SW 1271 (cell line): ENCODE measurements at places on chromosomes 5 and 9.

- no peak for DNase-seq
These were observed 13.7 kb downstream of the DOLPP1 start for GRCh38 chr9:129094387-129095169.

- no peak for DNase-seq
These were observed 728.7 kb downstream of the DNAH5 start for GRCh38 chr5:13215806-13216205.

GRCh38 chr9:135480940-135481310, 1.3 kb downstream of the PPP1R26 start:
- no peak for DNase-seq

DNA sequence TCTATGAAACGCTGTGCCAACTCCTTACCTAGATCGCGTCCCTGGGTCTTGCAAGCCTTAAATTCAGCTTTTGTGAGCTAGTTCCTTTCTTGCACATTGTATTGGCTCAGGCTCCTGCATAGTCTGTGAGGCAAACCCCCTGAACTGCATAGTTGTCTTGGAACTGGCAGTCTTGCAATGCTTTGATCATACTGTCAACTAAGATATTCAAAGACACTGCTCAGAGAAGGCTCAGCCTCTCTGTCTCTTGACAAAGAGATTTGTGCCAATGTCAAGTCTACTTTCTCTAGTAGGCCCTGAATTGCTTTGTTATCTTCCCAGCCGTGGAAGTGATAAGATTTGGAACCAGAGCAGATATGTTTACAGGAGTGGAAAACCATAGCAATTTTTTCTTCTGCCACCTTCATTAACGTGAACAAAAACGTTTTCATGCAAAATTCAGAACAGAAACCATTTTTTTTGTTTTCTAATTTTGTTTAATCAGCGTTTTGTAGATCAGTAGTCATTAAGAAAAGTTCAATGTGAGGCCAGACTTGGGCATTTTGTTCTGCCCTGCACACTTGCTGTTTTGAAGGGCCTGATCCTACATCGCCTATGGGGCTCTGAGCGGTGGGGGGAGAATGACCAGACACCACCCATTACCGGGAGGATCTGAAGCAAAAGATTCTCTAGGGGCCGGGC, 27.6 kb upstream of the ENTREP1 start:
- no peak for DNase-seq

GRCh38 chr5:132260714-132261551, 3.4 kb downstream of the PDLIM4 start:
- no peak for DNase-seq

DNA sequence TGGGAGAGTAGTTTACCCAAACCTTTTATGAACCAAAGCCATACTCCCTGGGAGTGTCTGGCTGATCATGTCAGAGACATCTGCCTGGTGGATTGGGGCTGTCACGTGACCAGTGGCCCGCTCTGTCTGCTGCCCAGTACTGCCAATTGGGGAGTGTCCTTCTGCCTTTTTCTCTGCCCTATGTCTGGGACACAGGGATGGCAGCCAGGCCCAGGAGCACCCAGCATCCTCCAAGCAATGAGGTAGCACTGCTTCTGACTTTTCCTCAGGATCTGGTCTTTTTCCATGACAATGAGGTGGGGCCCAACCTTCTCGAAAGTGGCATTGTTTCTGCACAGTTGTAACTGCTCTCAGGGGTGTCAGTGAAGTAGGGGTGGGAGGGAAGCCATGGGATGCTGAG, 21.8 kb downstream of the DAPK1 start:
- no peak for DNase-seq

DNA sequence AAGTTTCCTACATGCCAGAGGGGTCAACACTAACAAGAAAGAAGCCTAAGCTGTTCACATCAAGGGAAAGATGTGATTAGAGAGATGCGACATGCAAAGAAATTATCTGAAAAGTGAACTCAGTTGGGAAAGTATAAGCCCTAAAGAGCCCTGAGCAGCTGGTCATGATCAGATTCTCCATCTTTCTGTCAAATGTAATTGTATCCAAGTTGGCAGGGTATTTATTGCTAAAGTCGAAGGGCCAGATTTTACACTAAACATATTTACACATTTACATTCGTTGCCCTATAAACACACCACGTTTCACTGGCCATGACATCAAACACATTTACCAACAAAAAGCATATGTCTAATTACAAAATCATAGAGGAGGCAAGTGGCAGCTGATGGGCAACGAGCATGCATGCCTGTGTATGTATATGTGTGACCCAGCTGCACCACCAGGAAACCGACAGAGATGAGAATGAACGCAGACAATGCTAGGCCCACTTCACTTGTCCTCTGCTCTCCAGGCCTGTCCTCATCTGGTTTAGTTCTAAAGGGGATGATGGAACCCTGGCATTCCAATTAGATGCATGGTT, 6.3 kb downstream of the FOXD1 start:
- DNase-seq, result no peak

GRCh38 chr5:50967563-50968355, 301.3 kb downstream of the PARP8 start:
- DNase-seq, result no peak
